ENCODE measurements at places on chromosomes 6 and 20. TPM values are rescaled to one million over a fixed set of nuclear protein-coding genes. Genes with fewer than 3 reads are reported as not detected.

The FAM110A gene
- 2.3 TPM for total RNA-seq

The ANKRD6 gene
- total RNA-seq, result 3.2 TPM

The OR12D3 gene
- total RNA-seq, result not detected

The ARMH2 gene
- not detected for total RNA-seq

The EFCAB8 gene
- total RNA-seq, result not detected

The PBOV1 gene
- not detected for total RNA-seq

The RGL2 gene
- total RNA-seq, result 17.5 TPM

The TP53TG5 gene
- not detected for total RNA-seq

The NRN1 gene
- total RNA-seq, result 37.3 TPM

The JPH2 gene
- not detected for total RNA-seq

The BTN1A1 gene
- total RNA-seq, result not detected

- DNase-seq, result no peak
Measured at GRCh38 chr20:48932375-48932941, 10.9 kb downstream of the ARFGEF2 start.

GRCh38 chr6:127404133-127404532, 55.1 kb downstream of the KIAA0408 start:
- DNase-seq, result no peak

- no peak for DNase-seq
Measured at GRCh38 chr6:35216412-35216732, 2.6 kb downstream of the SCUBE3 start.

- no peak for DNase-seq
Measured at GRCh38 chr6:95679981-95680380, 102.6 kb downstream of the MANEA start.

GRCh38 chr6:166691199-166691598, 64.1 kb upstream of the RPS6KA2 start:
- DNase-seq, result peak; percentile 71

DNA sequence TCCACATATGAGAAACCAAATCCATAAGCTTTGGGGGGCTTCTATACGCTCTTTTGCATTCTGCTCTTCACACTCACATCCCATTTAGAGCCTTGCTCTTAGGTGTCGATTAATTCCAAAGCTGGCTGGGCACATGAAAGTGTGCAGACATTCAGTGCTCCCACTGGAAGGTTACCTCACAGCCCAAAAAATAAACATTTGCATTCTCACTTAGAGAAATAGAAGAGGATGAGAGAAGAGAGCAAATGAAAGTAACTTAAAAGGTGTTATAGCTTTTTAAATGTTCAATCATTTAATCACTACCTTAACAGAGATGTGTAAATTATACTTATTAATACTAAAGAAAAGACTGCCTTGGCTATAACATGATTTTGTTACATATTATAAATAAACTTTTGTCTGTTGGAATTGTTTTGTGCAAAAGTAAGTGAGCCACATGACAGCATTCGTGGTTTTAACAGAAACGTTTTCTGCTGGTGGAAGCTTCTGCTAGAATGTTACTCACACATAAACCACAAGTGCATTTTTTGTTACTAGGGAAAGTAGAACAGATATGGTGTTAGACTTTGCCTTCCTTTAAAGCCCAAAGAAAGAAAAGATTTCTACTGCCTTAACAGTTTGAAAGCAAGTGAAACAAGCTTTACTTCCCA, 116.7 kb downstream of the SIM1 start:
- peak; percentile 28 for DNase-seq

DNA sequence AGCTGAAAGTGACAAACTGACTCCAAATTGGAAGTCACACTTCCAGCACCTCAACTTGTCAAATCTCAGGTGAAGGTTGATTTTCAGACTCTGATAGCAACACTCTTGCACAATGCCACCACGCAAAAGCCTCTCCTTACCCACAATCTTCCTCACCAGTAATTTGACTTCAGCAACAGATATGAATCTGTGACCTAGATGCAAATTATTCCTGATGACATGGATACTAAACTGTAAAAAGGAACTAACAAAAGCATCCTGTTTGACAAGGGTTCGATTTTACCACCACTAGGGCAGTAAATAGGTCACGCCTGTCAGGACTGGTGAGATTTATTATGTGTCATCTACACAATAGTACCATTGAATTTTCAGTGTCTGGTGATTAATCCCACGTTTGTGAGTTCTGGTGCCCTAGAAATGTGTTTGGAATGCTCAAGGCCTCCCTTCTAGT, 134.4 kb upstream of the COL21A1 start:
- DNase-seq, result no peak

- DNase-seq, result peak; percentile 59
Measured at GRCh38 chr6:133923938-133924593, 29.0 kb upstream of the TBPL1 start.

GRCh38 chr20:57619051-57619831, 985 bp downstream of the ZBP1 start:
- no peak for DNase-seq

DNA sequence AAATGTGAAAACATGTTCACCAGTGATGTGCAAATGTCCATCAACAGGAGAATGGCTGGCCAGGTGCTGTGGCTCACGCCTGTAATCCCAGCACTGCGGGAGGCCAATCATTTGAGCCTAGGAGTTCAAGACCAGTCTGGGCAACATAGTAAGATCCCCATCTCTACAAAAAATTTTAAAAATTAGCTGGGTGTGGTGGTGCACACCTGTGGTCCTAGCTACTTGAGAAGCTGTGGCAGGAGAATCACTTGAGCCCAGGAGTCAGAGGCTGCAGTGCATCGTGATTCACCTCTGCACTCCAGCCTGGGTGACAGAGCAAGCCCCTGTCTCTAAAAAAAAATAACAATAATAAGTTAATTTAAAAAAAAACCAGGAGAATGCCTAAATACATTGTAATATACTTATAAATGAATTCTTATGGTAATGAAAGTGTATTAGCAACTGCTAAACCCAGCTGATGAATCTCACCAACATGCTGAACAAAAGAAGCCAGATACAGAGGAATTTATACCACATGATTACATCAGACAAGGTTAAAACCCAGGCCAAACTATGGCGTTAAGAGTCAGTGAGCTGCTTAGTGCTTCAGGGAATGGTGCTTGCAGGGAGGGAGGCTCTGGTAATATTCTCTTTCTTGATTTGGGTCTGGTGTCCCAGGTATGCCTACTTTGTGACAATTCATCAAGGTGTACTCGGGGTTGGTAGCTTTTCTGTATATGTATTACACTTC, 36.4 kb downstream of the RPP40 start:
- DNase-seq, result no peak

DNA sequence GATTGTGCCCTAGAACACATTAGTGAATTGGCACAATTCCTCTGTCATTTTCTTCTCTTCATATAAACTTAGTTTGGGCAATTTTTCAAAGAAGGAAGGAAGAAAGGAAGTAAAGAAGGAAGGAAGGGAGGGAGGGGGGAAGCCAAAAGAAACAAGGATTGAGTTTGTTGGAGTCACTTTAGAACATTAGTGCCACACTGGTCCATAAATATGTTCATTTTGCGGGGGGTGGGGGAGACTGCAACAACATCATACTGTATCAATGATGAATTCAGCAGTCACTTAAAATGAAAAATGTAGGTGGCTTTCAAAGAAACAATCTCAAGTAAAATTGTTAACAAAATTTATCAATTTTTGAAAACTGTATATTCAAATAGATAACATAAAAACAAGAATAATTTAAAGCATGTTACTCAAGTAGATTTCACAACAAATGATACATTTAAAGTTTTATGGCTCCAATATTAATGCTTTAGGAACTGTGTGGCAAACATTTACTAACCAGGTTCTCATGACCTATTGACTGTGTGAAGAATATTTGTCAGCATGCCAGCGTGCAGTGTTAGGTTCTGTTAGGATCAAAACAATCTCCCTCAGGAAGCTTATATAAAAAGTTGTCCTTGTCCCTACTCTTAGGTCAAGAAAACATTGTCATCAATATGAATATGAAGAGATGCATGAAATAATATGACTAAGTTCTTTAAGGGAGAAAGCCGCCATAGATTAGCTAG, 208.1 kb upstream of the AGPAT4 start:
- no peak for DNase-seq

DNA sequence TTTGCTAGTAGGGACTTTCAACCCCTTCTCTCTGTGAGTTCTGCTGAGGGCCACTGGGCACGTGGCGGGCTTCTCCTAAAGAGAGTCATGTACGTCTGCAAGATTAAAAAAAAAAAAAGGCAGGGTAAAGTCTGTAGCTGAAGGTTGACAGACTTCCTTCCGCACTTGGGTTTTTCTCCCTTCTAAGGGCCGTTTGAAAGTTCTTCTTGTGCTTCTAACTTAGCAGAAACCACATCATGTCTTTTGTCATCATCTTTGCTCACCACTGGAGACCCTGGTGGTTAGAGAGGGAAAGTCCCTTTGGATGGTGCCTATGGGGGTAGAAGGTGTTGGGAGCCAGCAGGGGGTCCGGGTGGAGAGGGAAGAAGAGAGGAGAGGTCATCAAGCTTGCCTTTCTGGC, 31.4 kb downstream of the PRDM1 start:
- DNase-seq, result no peak

GRCh38 chr6:155341130-155341828, 27.0 kb upstream of the TFB1M start:
- DNase-seq, result peak; percentile 11

GRCh38 chr6:170025935-170026750, 264.7 kb downstream of the DLL1 start:
- no peak for DNase-seq

GRCh38 chr20:48115502-48115901, 330.2 kb upstream of the SULF2 start:
- DNase-seq, result no peak

GRCh38 chr6:165616116-165616515, 46.9 kb downstream of the PDE10A start:
- peak; percentile 26 for DNase-seq

- DNase-seq, result no peak
Measured at GRCh38 chr20:18852318-18852717, 38.7 kb downstream of the SCP2D1 start.

GRCh38 chr20:17859002-17859615, 109.5 kb downstream of the SNX5 start:
- DNase-seq, result no peak

- DNase-seq, result no peak
Measured at GRCh38 chr6:163327165-163327880, 87.2 kb upstream of the QKI start.

GRCh38 chr20:36066777-36067176, 87.8 kb upstream of the EPB41L1 start:
- no peak for DNase-seq

DNA sequence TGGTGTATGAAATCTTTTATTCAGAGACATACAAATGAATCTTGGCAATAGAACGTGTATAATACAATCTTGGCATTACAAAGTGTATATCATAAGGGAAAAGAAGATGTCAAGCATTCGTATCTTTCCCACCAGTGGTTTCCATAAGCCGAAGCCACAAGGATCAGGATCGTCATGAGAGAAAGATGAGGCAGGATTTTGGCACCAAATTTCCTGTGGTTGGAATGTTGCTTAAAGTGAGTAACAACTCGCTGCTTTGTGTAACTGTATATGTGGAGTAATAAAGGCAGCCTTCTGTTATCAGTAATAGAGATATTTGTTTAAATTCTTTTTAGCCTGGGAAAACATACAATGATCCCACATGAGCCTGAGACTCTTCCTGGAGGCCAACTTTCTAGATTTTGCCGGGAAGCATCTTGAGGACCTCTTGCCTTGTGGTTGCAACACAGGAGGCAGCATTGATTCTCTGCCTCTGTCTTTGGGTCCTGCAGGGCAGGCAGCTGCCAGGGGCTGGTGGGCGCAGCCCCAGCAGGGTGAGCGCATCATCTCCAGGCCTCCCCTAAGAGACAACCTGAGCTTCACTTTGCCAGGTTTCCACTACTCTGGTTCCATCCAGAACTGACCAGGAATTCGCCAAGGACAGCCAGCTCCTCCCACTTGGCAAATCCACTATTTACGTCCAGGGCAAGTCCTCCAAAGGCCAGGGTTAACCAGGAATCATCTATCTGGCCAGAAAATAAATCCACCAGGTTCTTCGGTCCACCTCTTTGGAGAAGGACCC, 230.9 kb upstream of the SULF2 start:
- peak; percentile 91 for DNase-seq

DNA sequence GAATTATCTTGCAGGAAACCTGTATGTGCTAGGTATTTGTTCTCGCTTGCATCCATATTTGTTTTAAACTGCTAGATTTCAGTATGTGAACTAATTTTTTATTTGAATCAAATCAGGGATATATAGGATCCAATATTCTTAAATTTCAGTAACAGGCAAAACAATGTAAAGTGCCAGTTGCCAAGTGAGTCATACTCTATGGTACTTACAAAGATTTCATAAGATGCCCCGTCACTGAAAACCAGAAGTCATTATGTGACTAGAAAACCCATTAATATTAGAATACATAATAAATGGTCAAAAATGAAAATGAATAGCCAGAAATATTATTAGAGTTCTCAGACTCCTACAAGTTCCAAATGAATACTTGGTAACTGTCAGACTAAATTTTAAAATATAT, 481.2 kb downstream of the TFAP2A start:
- DNase-seq, result peak; percentile 17

DNA sequence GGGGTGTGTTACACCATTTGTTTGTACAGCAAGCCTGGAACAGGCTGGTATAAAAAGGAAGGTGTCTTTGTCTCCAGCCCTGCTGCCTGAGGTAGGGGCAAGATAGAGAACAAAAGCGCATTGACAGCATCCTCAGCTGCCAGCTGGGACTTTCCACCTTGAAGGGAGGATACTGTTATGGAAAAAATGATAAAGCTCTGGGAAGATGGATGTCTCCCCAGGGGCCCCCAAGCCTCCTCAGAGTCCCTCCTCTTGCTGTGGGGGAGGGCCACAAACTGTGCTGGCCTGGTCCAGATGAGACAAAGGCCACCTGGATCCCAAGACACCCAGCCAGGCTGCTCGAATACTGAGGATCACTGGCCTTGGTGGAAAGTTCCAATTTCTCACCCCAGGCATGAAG, 13.0 kb downstream of the REM1 start:
- no peak for DNase-seq

DNA sequence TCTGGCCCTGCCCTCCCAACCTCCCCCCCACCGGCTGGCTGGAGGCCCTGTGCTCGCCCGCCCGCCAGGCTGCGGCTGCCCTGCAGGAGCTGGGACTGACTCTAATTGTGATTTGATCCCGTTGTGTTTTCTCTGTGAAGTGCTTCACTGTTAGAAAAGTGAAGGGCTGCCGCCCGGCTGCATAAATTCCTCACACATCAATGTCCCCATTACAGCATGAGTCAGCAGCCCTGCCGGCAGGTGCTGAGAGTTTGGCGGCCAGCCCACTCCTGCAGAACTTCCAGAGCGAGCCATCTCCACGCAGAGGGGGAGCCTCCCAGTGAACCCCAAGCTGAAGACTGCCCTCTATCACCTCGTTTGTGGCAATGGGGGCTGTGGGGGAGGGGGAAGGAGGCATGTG, 137.9 kb downstream of the DLL1 start:
- DNase-seq, result peak; percentile 50

Data from H4 (cell line).